Hippocampal formation (tissue), 2 donors: ENCODE measurements at places on chromosomes 6 and 20.

GRCh38 chr6:133966654-133967329 lies 13.8 kb downstream of the TBPL1 start:
- no peak for DNase-seq

GRCh38 chr20:2759143-2759542 lies 41.3 kb downstream of the CPXM1 start:
- no peak for DNase-seq

- no peak for DNase-seq
Observed at GRCh38 chr20:46013829-46014516, 5.3 kb downstream of the MMP9 start.

DNA sequence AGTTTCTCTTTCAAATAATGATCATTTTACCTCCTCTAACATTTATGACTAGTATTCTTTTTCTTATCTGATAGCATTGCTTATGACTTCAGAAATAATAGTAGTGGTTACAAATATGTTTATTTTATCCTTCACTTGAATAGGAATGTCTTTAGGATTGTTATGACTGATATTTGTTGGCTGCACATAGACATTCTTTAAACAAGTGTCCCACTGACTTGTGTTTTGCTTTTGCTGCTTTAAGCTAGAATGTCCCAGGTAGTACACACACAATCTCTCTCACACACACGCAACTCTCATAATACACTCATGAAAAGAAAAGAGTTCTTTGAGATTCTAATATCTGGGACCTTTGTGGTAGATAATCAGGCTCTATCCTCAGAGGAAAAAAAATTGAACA lies 21.6 kb downstream of the KIAA1586 start:
- DNase-seq = no peak

GRCh38 chr20:41411391-41411847 lies 44.8 kb upstream of the EMILIN3 start:
- DNase-seq = no peak

- no peak for DNase-seq
Observed at GRCh38 chr6:34110610-34111009, 35.3 kb downstream of the GRM4 start.

DNA sequence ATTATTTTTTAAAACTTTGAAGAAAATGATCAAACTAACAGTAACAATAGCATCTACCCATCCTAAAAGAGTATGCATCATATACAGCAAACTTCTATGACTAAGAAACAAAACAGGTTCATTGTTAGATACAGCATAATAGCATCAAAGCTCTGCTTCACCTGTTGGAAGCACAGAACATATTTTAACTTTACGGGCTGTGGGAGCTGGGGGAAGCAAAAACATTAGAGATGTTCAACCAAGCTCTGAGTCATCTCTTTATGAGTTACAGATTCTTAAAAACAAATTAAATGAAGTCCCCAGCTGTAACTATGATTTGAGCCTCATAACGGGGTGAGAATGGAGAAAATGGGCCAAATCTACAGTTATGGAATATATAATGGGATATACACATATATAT lies 63.4 kb downstream of the SYNE1 start:
- DNase-seq = no peak

- DNase-seq = no peak
Observed at GRCh38 chr6:56958481-56958880, 3.6 kb downstream of the BEND6 start.

DNA sequence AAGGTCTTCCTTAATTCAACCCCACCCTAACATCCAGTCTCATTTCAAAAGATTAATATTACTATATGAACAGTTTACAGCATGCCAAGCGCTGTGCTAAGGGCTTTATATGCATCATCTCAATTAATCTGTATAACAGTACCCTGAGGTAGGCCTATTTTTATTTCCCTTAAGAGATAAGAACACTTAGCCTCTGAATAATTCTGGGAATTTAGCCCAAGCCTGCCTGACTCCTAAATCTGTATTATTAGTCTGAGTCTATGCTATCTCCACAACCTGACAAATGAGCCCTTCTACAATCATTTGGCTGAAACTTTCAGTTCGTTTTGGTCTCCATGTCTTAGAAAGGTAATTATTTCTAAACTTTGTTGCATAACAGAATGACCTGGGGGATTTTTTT lies 77.7 kb upstream of the SAMD5 start:
- no peak for DNase-seq

DNA sequence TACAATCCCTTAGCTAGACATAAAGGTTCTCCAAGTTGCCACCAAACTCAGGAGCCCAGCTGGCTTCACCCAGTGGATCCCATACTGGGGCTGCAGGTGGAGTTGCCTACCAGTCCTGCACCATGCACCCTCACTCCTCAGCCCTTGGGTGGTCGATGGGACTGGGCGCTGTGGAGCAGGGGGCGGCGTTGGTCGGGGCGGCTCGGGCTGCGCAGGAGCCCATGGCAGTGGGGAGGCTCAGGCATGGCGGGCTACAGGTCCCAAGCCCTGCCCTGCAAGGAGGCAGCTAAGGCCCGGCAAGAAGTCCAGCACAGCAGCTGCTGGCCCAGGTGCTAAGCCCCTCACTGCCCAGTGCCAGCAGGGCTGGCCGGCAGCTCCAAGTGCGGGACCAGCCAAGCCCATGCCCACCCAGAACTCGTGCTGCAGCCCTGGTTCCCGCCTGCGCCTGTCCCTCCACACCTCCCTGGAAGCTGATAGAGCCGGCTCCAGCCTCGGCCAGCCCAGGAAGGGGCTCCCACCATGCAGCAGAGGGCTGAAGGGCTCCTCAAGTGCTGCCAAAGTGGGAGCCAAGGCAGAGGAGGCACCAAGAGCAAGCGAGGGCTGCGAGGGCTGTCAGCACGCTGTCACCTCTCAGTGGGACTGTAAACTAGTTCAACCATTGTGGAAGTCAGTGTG lies 912.1 kb downstream of the PHF3 start:
- no peak for DNase-seq

- DNase-seq = no peak
Observed at GRCh38 chr6:155244434-155244833, 19.4 kb upstream of the CLDN20 start.

GRCh38 chr6:163390770-163391169 lies 23.7 kb upstream of the QKI start:
- DNase-seq = no peak

- no peak for DNase-seq
Observed at GRCh38 chr20:59004493-59004762, 2.6 kb downstream of the CTSZ start.
